ENCODE measurements at places on chromosomes 6 and 20.
A peak's percentile ranks its signal among the peaks of the same experiment; 100 is the strongest.

DNA sequence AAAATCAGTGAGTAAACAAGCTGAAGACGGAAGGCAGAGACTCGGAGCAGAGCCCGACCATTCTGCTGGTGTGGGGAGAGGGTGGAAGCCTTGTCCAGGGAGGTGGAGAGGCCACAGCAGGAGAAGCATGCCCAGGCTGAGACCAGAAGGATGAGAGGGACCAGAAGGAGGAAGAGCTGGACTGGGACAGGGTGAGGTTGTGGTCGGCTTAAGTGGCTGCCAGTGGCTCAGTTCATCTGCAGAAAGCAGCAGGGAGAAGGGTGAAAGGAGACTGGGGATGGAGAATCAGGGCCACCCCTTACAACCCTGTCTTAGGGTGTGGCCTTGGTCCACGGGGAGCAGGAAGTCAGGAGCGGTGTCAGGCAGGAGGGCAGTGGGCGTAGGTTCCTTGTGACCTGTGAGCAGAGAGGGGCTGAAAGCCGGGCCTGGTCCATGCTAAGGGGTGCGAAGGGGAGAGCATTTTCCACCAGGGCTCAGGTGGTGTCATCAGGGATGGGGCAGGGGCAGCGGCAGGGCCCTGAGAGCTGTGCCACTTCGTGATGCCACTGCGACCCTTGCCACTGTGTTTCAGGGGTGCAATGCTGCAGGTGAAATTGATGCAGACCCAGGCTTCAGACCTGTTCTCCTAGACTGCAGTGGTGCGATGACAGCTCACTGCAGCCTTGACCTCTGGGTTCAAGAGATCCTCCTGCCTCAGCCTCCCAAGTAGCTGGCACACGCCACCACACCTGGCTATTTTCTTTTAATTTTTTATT lies 81.1 kb downstream of the TTLL2 start:
- no peak for DNase-seq

DNA sequence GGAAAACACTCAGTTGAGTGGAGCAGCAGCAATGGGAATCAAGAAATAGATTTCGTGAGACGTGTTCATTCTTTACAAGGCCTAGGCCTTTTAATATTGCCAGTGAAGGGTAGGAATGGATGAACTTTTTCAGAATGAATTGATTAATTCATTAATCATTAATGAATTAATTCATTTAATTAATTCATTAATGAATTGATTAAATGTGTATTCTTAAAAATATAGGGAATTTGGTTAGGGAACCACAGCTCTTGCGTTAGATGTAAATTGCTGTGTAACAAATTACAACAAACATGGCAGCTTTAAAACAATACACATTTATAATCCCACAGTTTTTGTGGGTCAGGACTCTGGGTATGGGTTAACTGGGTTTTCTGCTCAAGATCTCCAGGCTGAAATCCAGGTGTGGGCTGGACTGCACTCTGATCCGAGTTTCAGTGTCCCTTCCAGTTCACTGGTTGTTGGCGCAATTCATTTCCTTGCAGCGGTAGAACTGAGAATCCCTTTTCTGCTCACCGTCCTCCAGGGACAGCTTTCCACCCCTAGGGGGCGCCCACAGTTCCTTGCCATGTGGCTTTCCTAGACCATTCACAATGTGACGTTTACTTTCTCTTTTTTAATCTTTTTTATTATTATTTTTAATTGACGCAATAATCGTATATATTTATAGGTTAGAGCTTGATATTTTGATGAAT lies 32.8 kb upstream of the BCAS1 start:
- DNase-seq = peak; percentile 69

GRCh38 chr6:85077098-85077497 lies 312.7 kb upstream of the TBX18 start:
- DNase-seq = no peak

DNA sequence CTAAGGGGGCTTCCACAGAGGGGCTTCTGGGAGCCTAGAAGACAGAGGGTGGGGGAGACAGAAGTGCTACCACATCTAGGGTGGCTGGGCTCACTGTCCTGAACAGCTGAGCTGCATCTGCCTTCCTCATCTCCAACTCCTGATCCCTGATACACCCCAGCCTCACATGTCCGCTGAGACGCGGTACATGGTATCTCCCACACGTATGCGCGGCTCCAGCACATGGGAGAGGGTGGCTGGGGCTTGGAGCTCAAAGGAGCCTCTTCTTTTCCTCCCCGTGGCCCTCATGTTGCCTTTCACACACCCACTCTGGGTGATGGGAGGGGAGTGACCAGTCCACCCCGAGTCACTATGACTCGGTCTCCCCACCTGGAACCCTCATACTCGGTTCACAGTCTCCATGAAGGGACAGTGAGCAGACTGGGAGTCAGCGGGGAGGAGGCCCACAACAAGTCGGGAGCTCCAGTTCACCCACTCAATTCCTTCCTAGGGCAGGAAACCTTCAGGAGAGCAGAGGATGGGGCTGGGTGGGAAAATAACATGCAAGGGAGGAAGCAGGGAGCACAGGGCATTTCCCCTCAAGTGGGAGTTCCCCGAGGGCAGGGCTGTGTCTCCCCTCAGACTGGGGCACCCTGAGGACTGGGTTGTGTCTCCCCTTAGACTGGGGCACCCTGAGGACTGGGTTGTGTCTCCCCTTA lies 61.7 kb downstream of the MRPL14 start:
- no peak for DNase-seq

DNA sequence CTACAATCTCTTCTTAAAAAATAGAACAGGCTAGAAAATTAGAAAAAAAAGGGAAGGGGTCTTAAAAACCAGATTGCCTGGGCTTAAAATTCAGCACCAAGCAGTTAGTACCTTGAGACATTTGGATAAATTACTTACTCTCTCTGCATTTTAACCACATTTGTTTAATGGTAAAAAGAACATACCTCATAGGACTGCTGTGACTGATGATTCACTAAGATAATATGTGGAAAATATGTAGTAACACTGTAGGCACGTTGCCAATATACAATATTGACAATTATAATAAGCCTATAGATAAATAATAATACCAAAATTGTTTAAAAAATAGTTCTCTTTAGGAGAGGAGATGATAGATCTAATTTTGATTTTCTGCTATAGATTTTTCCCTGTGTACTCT lies 750.4 kb downstream of the TENT5A start:
- DNase-seq = no peak
